ENCODE measurements at places on chromosomes 16 and 17.

GRCh38 chr17:76547183-76547641, 7.4 kb downstream of the PRCD start:
- DNase-seq: peak; percentile 75

GRCh38 chr17:79746889-79747507, 16.3 kb downstream of the ENPP7 start:
- no peak for DNase-seq

- no peak for DNase-seq
Measured at GRCh38 chr17:4710693-4711634, 532 bp downstream of the ARRB2 start.

GRCh38 chr17:34820922-34821321, 140.3 kb downstream of the CCT6B start:
- peak; percentile 2 for DNase-seq

DNA sequence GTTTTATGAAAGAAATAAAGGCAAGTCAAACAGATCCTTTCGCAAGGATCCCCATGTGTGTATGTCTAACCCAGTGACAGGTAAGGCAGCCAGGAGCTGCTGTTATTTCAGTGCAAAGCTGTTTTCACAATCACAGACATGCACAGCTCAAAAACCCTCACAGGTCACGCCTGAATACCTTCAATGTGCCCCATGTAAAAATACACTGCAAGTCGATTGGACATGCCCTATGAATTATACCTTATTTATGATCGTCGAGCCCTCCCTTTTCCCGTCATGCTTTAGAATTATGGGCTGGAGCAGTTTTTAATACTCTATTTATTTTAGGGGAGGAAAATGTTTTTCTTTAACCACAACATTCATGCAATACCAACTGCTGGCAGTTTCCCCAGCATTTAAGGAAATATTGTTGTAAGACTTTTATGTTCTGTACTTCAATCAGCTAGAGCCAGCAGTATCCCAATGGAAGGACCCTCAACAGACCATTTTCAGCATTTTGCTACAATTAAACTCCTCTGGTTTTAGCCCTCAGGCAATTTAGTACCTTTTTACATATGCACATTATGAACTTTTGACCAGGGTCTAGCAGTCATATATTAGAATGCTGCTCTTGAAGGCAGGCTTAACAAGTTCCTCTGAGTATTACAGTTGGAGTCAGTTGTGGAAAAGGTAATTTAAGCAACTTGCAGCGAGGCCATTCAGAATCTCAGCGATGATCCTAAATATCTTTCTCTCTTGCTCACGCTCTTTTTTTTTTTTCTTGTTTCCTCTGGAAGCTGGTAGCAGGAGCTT, 362.2 kb downstream of the WWOX start:
- DNase-seq: peak; percentile 73

- no peak for DNase-seq
Measured at GRCh38 chr16:84905965-84906460, 86.2 kb downstream of the CRISPLD2 start.

DNA sequence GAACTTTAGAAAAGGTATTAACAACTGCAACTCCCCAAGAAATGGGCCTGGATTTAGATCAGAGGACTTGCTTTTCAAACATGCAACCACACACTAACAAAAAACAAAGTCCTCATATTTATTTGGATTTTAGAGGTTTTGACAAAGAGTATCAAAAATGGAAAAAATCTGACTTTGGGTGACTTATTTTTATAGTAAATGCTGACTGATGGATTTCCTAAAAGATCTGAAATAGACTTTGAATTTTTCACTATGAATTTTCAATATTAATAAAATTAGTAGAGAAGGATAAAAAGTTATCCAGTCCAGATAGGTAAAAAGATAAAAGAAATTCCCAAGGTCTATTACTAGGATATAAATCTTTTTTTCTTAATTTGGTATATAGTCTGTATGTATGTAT, 253.5 kb downstream of the KCNJ2 start:
- DNase-seq: no peak

DNA sequence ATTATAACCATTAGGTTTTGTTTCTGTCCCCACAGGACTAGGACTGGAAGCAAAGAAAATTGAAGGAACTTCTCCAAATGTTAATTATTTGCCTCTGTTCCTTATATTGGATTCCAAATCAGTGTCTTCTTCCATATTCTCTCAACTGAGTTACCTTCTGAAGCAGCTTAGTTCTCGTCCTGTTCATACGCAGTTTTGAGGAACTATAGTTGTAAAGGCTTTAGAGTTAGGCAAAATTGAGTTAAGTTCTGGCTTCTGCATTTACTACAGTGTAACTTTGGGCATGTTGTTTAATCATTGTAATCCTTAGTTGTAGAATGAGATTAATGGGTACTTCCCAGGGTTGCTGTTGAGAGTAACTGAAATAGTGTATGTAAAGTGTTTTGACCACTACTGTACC, 11.2 kb downstream of the CBFB start:
- DNase-seq: no peak

DNA sequence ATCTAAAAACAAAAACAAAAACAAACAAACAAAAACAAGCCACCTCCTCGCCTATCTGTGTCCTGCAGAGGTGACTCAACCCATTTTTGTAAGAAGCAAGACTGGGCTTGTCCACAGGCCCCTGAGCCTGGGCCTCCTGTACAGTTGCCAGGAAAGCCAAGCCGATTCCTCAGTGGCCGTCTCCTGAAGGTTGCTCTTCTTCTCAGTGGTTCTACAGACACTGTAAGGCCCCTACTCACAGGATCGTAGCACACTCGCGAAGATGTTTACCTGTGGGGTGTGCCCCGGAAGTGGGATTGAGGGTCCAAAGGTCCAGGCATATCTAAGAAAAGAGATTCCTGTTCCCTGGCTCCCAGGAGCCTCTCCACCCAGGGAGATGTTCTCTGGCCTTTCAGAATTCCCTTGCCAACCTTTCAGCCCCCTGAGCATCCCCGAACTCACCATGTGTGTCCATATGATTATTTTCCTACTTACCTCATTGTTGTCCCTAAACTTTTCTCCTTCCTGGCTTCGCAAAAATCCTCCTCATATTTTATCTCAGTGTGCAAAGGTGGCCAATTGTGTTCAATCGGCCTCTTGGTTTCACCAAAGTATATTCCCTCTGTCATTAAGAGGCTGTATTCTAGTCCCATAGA, 7.5 kb upstream of the CES3 start:
- DNase-seq: no peak

GRCh38 chr17:67289181-67289876, 44.3 kb upstream of the HELZ start:
- DNase-seq: peak; percentile 72

DNA sequence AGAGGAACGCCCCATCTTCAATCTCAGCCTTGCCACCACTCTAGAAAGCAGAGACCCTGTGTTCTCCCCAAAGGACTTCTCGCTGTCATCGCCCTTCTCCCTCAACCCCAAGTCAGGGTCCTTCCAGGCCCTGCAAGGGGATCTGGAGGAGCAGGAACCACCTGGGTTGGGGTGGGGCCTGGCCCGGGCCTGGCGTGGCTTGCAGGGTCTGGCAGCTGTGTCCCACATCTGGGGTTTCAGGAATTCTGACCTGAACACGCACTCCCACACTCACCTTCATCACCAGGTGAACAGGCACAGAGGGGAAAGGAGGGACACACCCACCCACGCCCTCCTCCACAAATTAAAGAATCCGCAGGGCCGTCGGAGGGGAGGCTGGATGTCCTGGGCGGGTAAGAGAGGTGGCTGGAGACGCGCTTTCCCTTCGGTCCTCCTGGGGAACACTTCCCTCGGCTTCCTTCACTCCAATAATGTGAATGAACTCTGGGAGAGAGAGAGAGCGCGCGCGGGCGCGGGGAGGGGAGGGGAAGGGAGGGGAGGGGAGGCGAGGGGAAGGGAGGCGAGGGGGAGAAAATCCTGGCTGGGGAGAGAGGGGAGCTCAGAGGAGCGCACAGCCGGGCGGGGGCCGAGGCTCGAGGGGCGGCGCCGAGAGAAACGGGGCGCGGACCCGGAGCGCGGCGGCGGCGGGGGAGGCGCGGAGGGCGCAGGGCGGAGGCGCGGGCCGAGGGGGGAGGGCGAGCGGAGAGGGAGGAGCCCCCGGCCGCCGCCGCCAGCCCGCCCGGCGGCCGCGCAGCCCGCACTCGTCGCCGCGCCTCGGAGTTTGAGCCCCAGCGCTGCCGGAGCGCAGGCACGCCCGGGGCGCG, at the start of gene CACNG4:
Gene CACNG4, plus strand, starts transcription at position 799 of the 863 bp plus-strand sequence. CDS start 205 bp downstream, outside the sequence.
- DNase-seq: peak; percentile 67

- DNase-seq: no peak
Measured at GRCh38 chr17:53792997-53793396, 29.7 kb upstream of the KIF2B start.

GRCh38 chr17:65389949-65390348, 171.5 kb downstream of the AXIN2 start:
- peak; percentile 77 for DNase-seq

- DNase-seq: no peak
Measured at GRCh38 chr17:38569701-38570512, 35.8 kb downstream of the SRCIN1 start.
